H9 (cell line): ENCODE measurements at places on chromosomes 5 and 9. TPM values are rescaled to one million over a fixed set of nuclear protein-coding genes. Genes with fewer than 3 reads are reported as not detected.

DNM1 gene
- 54.3 and 58.0 TPM in 2 replicates for total RNA-seq

- H3K36me3 ChIP-seq, result no peaks in the 10 kb centered on the region
- H3K4me1 ChIP-seq, result no peaks in the 10 kb centered on the region
- H3K4me3 ChIP-seq, result no peak overlapping the region
- H3K27ac ChIP-seq, result no peak overlapping the region
- H3K27me3 ChIP-seq, result peaks cover 6% of the 10 kb centered on the region; the same call in 1 of the 2 replicates
- DNase-seq, result no peak
Observed at GRCh38 chr9:132982458-132982857, 4.0 kb downstream of the GFI1B start.

FBLL1 gene
- 3.6 and 4.8 TPM in 2 replicates for total RNA-seq

HMCN2 gene
- 6.7 and 8.6 TPM in 2 replicates for total RNA-seq

TXNDC15 gene
- 31.3 and 31.7 TPM in 2 replicates for total RNA-seq

DNA sequence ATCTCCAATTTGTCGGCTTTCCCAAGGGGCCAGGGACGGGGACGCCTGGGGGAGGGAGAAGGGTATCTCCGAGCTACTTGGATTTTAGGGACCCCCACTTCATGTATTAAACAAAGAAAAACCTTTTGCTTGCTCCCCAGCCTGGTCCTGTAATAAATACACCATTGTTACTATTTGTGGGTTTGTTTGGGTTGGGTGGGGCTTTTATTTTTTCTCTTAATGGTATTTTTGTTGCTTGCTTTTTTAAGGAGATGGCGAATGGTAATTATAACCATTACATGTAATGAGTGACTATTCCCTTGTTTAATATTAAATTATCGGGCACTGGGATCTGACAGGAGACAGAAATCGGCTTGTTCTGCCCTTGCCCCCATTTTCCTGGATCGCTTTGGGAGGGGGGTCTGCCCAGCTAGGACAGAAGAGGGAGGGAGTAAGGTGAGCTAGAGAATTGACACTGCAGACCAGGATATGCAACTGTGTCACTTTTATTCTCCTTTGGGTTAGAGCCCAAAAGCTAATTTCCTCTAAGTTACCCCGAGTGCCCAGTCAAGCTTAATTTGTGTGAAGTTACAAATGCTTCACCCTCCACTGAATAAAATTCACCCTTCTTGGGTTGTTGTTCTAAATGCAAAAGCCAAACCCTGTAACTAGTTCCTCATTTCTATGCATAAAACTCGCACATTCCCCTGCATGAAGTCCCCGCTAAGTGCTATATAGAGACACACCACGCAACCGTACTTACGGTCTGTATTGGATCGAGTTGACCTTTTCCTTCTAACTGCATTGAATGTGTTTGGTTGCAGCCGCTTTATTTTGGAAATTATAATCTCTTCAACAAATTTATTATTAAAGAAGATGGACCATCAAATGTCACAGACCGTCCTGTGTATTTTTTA lies 1.6 kb upstream of the ZNF608 start:
- peaks cover 7% of the 10 kb centered on the region; the same call in 1 of the 2 replicates for H3K4me1 ChIP-seq
- no peaks in the 10 kb centered on the region for H3K27me3 ChIP-seq
- H3K4me3 ChIP-seq, result no peak overlapping the region
- 0 out of 2 replicates have a peak, but pooled peaks cover 8% of the 10 kb centered on the region for H3K36me3 ChIP-seq
- peak overlapping the region; percentile 83 for H3K27ac ChIP-seq

SLC46A2 gene
- total RNA-seq, result not detected in 2 replicates

PLPP7 gene
- 1.9 and 2.4 TPM in 2 replicates for total RNA-seq

GRCh38 chr9:125561509-125562148 lies 145.4 kb downstream of the MAPKAP1 start:
- no peaks in the 10 kb centered on the region for H3K27me3 ChIP-seq
- peaks cover 2% of the 10 kb centered on the region; the same call in 1 of the 3 replicates for H3K36me3 ChIP-seq
- no peak overlapping the region for H3K27ac ChIP-seq
- peaks cover 2% of the 10 kb centered on the region; the same call in 1 of the 2 replicates for H3K4me1 ChIP-seq

DNA sequence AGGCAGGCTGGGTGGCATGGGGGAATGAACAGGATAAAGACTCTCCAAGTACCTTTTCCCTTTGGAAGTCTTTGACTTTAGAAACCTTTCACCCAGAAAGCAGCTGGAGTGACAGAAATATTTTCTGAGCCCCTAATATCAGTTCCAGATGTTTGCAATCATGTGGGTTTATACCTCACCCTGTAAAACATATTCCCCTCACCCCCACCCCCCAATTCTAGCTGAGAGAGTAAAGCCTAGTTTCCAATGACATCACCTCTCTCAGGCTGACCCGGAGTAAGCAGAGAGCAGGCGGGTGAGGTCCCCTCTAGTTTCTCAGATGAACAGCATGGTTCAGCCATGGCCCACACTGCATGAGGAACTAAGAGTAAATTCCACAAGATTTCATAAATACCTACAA lies 82.9 kb upstream of the TRIM32 start:
- H3K36me3 ChIP-seq, result no peaks in the 10 kb centered on the region
- H3K4me1 ChIP-seq, result no peaks in the 10 kb centered on the region
- no peak for DNase-seq
- no peak overlapping the region for H3K27ac ChIP-seq

GRCh38 chr5:124956471-124957029 lies 210.1 kb upstream of the ZNF608 start:
- no peaks in the 10 kb centered on the region for H3K4me1 ChIP-seq
- H3K27me3 ChIP-seq, result no peaks in the 10 kb centered on the region
- H3K27ac ChIP-seq, result no peak overlapping the region
- H3K4me3 ChIP-seq, result no peak overlapping the region
- no peak for DNase-seq
- H3K36me3 ChIP-seq, result 0 out of 2 replicates have a peak, but pooled peaks cover 8% of the 10 kb centered on the region

NKD2 gene
- total RNA-seq, result 7.3 and 7.7 TPM in 2 replicates

MAMDC2 gene
- total RNA-seq, result 4.6 TPM in 2 replicates

PCDHGC5 gene
- 0.57 and 0.66 TPM in 2 replicates for total RNA-seq

DNA sequence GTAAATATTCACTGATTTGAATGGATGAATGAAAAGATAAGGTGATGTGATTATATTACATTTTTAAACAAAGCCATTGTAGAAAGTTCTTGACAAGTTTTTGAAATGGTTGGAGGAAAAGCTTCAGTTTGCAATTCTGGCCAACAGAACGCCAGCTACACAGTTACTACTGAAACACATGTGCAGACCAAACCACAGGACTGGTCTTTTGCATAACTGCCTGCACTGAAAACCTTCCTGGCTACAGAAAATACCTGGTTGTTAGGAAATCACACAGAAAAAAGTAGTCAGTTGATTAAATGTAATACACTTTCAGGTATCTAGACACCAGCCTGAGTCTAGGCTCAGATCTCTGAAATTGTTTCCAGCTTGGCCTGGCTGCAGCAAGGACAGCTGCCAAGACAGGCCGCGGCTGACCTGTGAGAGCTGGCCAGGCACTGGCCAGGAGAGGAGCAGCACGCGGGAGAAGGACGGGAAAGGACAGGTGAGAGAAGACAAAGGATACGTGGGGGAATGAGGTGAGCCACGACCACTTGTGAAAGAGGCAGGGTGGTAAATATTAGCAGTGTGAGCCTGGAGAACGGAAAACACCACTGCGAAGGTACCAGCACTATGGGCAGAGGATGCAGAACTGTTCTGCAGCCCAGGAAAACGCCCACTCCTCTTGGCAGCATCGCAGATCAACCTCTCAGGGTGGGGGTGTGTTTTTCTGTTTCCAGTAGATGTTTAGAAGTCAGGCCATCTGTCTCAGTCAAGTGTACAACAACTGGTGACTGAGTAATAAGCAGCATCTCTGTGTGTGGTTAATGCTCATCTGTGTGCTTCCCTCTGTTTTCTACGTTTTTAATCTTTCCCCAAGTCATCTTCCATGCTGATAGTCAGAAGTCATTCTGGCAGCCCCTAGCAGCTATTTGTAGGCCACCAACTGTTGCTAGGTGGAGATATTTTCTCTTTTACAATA lies 137.4 kb downstream of the SCAMP1 start:
- no peak for DNase-seq
- H3K4me3 ChIP-seq, result no peak overlapping the region
- H3K27me3 ChIP-seq, result no peaks in the 10 kb centered on the region
- H3K27ac ChIP-seq, result no peak overlapping the region
- H3K4me1 ChIP-seq, result peaks cover 26% of the 10 kb centered on the region
- H3K36me3 ChIP-seq, result no peaks in the 10 kb centered on the region; the same call in 1 of the 2 replicates

DNA sequence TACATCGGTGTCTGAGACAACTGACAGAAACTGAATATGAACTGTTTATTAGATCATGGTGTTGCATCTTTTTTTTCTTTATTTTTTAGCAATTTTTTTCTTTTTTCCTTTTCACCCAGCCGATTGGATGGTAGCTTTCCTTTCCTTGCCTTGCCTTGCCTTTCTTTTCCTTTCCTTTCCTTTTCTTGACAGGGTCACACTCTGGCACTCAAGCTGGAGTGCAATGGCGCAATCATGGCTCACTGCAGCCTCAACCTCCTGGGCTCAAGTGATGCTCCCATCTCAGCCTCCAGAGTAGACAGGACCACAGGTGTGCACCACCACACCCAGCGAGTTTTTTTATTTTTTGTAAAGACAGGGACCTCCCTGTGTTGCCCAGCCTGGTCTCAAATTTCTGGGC lies 2.8 kb downstream of the PDE6A start:
- H3K27me3 ChIP-seq, result no peaks in the 10 kb centered on the region
- H3K4me3 ChIP-seq, result no peak overlapping the region
- no peaks in the 10 kb centered on the region for H3K4me1 ChIP-seq
- H3K36me3 ChIP-seq, result no peaks in the 10 kb centered on the region
- H3K27ac ChIP-seq, result no peak overlapping the region
- no peak for DNase-seq

DNA sequence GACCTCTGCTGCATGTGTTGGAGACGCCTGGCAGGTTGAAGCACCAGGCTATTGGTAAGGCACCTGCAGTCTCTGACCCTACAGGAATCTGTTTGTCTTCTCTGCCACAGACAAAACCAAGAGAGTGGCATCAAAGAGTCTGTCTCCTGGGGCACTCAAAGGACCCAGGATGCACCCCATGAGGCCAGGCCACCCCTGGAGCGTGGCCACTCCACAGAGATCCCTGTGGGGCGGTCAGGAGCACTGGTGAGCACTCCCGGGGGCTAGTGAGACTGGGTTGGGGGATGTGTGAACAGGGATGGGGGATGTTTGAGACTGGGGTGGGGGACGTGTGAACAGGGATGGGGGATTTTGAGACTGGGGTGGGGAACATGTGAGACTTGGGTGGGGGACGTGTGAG lies 240.3 kb downstream of the CACNA1B start:
- no peak overlapping the region for H3K27ac ChIP-seq
- peak; percentile 10 for DNase-seq
- H3K4me3 ChIP-seq, result no peak overlapping the region
- peaks cover 69% of the 10 kb centered on the region for H3K36me3 ChIP-seq

UBE2R2 gene
- 52.1 and 52.4 TPM in 2 replicates for total RNA-seq

DNA sequence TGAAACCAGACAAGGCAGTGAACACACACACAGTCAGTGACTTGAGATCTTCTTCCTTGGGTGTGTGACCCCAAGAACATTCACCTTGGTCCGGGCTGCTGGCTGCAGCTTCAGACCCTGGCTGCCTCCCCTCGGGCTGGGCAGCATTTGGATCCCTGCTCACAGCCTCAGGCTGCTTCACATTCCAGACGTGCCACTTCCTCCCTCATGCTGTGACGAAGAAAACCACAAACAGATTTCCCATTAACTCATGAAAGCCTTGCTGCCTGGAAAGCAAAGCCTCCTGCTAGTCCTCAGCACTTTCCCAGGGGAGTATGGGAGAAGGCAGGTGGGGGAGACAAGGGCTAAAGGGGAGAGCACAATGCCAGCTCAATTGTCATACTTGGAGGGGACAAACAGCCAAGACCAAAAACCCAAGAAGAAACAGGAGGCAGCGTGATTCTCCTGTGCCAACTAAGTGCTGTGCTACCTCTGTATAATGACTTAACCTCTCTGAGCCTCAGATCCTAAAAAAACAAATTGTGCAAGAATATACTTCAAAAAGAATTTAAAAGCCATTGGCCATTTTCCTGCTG lies 594.6 kb upstream of the BRINP1 start:
- DNase-seq, result peak; percentile 95
- peak overlapping the region; percentile 19; the same call in 1 of the 3 replicates for H3K4me3 ChIP-seq
- H3K27me3 ChIP-seq, result no peaks in the 10 kb centered on the region; the same call in 1 of the 2 replicates
- H3K27ac ChIP-seq, result peak overlapping the region; percentile 27
- peaks cover 7% of the 10 kb centered on the region for H3K4me1 ChIP-seq

- H3K36me3 ChIP-seq, result no peaks in the 10 kb centered on the region
- no peak overlapping the region for H3K4me3 ChIP-seq
- no peak overlapping the region for H3K27ac ChIP-seq
- H3K27me3 ChIP-seq, result no peaks in the 10 kb centered on the region
Observed at GRCh38 chr5:77560677-77561263, 68.7 kb upstream of the WDR41 start.

GRCh38 chr5:122661496-122662180 lies 113.2 kb upstream of the SNX2 start:
- no peak overlapping the region; the same call in 2 of the 3 replicates for H3K4me3 ChIP-seq
- no peaks in the 10 kb centered on the region for H3K36me3 ChIP-seq
- DNase-seq, result no peak
- no peak overlapping the region for H3K27ac ChIP-seq
- H3K4me1 ChIP-seq, result no peaks in the 10 kb centered on the region

CNTLN gene
- total RNA-seq, result 13.7 and 15.0 TPM in 2 replicates

DNA sequence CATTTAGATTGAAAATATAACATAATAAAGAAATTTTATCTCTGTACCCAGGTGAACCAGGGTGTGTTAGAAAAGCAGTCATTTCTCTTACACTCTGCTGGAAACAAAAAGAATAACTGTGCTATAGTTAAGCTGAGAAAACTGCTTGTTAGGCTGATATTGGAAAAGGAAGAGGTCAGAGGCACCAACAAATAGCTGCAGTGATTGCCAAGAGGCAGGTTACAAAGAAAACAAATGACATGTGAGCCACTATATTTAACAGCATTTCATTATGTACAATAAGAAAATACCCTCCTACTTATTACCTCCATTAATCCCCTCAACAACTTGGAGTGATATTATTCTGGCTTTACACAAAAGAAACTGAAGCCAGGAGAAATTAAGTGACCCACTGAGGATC lies 607.9 kb upstream of the TLE4 start:
- H3K27ac ChIP-seq, result no peak overlapping the region
- no peak overlapping the region for H3K4me3 ChIP-seq
- DNase-seq, result no peak

GRCh38 chr9:136614967-136615623 lies 47.6 kb upstream of the EGFL7 start:
- H3K4me1 ChIP-seq, result no peaks in the 10 kb centered on the region; the same call in 1 of the 2 replicates
- no peaks in the 10 kb centered on the region for H3K36me3 ChIP-seq
- no peaks in the 10 kb centered on the region for H3K27me3 ChIP-seq
- no peak overlapping the region for H3K27ac ChIP-seq

DNA sequence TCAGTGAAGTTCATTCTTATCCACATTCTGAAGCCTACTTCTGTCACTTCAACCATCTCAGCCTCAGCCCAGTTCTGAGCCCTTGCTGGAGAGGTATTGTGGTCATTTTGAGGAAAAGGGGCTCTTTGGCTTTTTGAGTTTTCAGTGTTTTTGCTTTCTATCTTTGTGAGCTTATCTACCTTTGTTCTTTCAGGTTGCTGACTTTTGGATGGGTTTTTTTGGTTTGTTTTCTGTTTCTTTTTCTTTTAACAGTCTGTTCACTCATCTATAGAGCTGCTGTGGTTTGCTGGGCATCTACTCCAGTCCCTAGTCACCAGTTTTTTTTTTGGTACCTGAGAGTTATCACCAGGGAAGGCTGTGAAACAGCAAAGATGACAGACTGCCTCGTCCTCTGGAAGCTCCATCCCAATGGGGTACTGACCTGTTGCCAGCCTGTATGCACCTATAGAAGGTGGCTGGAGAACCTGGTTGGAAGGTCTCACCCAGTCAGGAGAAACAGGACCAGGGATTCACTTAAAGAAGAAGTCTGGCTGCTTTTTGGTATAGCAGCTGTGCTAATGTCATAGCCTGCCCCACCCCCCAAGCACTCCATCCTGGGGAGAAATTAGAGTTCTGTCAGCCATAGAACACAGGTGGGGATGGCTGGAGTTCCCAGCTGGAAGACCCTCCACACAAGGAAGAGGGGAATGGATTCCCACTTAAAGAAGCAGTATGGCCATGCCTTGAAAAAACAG lies 138.6 kb upstream of the TSLP start:
- peaks cover 5% of the 10 kb centered on the region for H3K36me3 ChIP-seq
- H3K4me1 ChIP-seq, result no peaks in the 10 kb centered on the region
- no peaks in the 10 kb centered on the region for H3K27me3 ChIP-seq
- no peak for DNase-seq

PCDHGA3 gene
- total RNA-seq, result 0.88 and 0.94 TPM in 2 replicates
